GM13976 (cell line): ENCODE measurements at places on chromosomes 11 and 22.

DNA sequence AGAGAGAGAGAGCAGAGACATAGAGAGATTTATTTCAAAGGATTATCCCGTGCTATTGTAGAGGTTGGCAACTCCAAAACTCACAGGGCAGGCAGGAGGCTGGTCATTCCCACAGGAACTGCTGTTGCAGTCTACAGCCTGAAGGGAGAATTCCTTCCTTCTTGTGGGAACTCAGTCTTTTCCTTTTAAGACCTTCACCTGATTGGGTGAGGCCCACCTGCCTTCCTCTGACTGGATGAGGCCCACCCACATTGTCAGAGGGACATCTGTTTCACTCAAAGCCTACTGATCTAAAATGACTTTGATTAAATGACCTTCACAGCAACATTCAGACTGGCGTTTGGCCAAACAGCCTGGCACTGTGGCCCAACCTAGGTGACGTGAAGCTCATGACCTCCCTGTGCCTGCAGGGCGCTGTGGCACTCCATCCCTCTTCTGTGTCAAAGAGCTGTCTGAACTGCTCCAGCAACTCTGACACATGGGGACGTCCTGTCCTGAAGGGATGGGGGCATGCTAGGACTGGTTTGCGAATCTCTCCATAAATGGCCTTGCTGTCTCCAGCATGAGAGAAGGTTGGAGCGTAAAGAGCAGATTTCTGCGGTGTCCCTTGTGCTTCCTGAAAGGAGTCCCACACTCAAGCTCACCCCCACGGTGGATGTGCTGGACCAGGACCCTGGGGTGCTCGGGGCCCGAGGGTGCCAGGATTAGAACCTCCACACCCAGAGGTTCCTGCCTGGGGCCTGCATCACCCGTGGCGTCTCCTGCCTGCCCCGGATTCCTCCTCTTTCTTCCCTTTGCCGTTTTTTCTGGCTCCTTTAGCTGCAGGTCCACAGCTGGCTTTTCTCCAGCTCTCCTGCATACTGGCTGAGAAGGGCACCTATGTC is 20.7 kb downstream of the KRTAP5-5 start:
- DNase-seq = no peak

DNA sequence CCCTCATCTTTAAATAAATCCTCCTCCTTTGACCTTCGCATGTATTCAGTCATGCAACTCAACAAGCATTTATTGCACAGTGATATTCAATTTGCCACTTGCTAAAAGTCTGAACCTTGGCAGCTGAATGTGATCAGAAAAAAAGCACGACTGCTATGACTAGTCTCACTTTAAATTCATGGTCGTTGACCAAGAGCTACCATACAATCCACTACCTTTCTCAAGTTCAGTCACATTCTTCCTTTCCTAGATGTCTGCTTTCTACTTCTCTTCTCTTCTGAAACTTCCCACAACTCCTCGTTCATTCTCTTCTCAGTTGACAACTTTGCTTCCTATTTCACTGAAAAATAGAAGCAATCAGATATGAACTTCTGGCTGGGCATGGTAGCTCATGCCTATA is 2.0 kb upstream of the SAA1 start:
- DNase-seq = peak; percentile 40

GRCh38 chr11:92978271-92979111 is 9.0 kb downstream of the MTNR1B start:
- DNase-seq = no peak

DNA sequence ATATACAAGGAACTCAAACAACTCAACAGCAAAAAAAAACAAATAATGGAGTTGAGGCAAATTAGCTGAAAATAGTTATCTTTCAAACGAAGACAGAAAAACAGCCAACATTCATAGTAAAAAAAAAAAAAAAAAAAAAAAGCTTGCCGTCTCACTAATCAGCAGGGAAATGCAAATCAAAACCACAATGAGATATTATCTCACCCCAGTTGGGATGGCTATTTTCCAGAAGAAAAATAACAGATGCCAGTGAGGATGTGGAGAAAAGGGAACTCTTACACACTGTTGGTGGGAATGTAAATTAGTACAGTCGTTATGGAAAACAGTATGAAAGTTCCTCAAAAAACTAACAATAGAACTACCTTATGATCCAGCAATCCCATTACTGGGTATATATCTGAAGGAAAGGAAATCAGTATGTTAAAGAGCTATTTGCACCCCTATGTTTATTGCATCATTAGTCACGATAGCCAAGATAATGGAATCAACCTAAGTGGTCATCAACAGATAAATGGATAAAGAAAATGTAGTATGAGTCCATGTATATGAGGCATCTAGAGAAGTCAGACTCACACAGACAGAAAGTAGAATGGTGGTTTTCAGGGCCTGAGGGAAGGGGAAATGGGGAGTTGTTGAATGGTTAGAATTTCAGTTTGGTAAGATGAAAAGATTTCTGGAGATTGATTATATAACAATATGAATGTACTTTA is 56.0 kb downstream of the USP35 start:
- no peak for DNase-seq

DNA sequence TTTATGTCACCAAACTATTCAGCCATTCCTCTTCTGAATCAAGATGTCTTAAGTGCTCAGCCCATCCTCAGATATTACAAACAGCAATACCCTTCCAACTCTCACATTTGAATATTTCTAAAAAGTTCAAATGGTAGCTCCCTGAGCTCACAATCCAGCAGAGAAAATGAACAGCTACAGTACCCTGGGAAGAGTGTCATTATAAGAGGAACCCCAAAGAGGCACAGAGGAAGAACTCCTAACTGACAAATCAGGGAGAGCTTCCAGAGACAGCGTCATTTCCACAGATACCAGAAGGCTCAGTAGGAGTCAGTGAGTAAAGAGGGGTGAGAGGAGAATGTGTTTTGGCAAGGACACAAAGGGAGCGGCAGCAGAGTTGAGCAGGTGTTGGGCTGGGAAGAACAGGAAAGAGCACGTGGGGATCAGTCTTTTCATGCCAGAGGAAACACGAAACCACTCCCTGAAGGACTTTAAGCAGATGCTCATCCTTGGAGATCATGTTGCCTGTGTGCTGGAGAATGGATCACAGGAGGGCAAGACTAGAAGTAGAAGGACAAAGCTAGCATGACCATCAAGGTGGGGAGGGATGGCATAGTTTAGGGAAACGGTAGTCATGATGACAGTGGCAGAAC is 4.3 kb downstream of the CLTCL1 start:
- DNase-seq = no peak

DNA sequence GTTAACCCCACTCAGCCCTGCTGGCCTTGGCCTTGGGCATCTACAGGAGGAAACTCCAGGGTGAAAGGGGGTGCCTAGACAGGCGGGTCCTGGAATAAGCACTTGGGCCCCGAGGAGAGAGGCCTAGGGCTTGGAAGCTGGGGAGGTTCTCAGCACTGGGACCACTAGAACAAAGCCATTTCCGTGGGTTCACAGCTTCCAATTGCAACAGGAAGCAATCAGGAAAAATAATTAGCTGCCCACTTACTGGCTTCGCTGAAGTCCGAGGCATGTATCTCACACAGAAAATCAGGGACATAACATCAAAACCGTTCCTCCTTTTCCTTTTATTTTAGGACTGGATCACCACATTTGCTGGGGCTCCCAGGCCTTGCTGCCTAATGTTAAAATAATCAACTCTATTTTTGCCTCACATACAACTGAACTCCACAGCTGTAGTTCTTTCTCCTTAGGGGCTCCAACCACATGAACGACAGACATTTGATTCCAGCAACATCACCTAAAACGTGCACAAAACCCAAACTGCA is 161.1 kb upstream of the GRK3 start:
- DNase-seq = peak; percentile 7

DNA sequence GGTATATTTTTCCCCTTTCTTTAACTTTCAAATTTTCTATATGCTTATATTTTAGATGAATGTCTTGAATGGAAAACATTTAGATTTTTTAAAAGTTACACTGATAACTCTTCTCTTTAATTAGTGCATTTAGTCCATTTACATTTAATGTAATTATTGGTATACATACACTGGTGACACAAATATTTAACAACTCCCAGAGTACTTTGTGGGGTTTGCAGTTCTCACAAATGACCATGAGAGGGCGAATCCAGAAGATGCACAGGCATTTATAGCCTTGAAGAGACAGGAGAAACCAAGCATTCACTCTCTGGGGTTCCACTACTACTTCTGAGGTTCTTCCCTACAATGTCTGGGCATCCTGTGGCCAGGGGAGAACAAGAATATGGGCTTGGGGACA is 125.1 kb downstream of the TIMP3 start:
- peak; percentile 41 for DNase-seq

GRCh38 chr22:40855979-40856512 is 393 bp downstream of the ST13 start:
- DNase-seq = peak; percentile 23

DNA sequence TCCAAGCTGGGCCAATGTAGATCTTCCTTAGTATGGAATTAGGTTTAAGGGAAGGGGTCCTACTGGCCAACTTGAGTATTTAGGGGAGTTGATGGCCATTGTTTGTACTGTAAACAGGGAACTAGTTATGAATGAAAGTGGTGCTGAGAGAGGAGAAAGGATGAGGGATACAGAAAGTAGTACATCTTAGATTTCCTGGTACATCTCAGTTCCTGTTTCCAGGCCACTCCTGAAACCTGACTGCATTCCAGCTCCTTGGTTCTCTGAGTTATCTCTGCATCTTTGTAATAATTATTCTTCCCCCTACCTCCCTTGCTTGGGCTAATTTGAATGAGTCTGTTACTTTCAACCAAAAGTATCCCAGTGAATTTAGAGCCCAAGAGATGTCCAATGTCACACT is 30.1 kb downstream of the MIAT start:
- DNase-seq = no peak

GRCh38 chr22:37519268-37520195 is at the start of gene CARD10:
CARD10 (minus strand) TSS chr22:37519415; CDS start chr22:37519200, 215 bp downstream.
- no peak for DNase-seq

GRCh38 chr11:8218840-8219239 is 44.8 kb downstream of the LMO1 start:
- no peak for DNase-seq
